HFFc6 (cell line): ENCODE measurements at places on chromosomes 7 and 10. TPM values are rescaled to one million over a fixed set of nuclear protein-coding genes. Genes with fewer than 3 reads are reported as not detected.

Gene SLC18A3
- not detected in 3 replicates for total RNA-seq

Gene CPN1
- total RNA-seq = not detected in 3 replicates

DNA sequence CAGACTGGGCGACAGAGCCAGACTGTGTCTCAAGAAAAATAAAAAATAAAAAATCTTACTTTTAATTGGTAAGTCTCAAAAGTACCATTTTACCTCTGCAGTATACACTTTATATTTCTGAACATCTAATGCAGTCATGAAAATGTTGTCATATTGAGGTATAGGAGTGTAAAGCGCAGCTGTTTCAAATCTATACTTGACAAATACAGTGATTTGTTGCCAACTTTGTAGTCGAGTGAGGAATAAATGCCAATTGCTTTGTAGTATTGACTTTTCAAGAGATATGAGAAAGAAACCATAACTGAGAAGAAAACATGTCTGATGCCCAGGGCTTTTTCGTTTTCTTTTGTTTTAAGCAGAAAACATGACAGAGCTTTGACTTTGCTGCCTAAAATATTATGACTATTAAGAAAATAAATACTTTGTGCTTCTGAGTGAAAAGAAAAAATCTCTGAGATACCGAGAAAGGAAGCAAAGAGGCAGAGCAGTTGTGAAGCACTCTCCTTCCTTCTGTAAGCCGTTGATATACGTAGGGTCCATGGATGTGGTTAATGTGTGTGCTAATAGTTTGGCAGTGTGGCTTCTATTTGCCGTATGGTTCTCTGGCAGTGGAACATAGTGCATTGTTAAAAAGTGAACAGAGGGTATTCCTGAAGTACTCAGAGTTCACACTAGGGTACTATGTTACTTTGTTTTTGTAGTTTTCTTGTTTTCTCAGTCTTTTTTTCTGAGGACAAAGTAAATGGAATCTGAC, 38.2 kb downstream of the AVL9 start:
- DNase-seq = no peak

DNA sequence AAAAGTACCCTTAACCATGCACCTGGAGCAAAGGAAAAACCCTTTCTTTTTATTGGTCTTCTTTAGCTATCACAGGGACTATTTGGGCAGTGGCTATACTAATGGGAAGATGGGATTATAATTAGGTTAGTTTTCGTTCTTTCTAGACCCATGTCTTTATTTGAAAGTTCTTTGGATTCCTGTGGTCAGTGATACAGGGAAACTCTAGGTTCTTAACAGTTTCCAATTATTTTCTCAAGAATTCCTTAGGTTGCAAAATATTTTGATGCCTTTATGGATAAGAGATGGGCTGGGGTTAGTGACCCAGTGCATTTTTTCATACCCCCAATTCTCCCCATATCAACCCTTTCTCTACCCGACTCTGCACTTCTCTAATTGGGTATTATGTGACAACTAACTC, 49.0 kb downstream of the ADD3 start:
- peak; percentile 58 for DNase-seq

DNA sequence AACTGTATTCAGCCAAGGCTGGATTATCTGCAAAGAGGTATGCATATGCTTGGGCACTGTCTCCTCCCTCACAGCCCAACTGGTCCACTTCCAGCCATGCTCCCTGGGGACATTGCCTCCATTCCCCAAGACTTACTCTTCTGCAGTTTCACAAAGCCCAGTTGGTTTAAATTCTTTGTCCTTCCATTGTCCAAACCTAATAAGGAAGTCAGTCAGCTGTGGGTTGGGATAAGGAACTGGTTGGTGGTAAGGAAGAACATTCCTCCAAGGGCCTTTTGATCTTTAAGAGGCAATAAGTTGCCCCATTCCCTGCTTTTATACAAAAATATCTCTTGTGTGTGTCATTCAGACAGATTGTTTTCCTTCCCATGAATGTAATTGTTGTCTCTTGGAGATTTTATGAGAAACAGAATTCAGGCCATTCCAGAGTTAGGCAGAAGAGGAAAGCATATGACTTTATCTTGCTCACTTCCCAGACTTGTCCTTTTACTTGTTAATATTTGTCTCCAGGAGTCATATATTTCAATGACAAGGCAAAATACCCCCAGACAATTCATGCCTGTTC, 673.7 kb downstream of the SUGCT start:
- peak; percentile 97 for DNase-seq

DNA sequence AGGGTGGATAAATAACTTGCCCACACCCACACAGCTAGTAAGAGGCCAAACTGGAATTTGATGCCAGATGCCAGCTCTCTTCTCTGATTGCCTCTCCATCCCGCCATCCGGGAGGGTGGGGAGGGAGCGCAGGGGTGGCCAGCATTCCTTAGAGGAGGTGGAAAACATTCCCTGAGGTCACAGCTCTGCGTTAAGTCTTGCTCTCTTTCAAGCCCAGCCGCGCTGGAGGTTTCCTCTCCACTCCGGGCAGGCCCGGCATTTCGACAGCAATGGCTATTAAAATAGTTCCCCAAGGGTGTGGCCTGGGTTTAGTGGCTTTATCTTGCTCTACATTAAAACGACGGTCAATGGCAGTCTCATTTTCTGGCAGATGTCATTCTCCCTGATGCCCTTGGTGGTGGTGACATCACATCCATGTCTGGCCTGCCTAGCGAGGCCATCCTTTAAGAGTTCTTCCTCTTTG, 16.1 kb upstream of the C10orf71 start:
- no peak for DNase-seq

DNA sequence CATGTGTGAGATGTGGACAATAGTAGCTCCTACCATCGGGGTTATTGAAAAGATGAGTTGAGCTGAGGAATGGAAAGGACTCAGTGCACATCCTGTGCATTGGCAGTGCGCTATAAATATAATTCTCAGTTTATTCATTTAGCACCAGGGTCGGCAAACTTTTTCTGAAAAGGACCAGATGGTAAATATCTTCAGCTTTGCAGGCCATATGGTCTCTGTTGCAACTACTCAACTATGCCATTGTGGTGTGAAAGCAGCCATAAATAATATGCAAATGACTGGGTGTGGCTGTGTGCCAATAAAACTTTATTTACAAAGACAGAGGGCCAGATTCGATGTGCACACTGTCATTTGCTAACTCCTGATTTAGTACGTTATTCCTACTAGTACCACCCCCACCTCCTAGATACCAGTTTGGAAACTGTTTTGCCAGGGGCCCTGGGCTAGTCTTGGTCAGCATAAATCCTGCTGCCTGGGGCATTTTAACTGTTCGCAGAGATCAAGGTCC, 422.9 kb upstream of the MKI67 start:
- no peak for DNase-seq

- no peak for DNase-seq
Measured at GRCh38 chr10:31615129-31615528, 296.1 kb downstream of the ZEB1 start.

- no peak for DNase-seq
Measured at GRCh38 chr10:113435881-113436280, 117.0 kb upstream of the HABP2 start.

DNA sequence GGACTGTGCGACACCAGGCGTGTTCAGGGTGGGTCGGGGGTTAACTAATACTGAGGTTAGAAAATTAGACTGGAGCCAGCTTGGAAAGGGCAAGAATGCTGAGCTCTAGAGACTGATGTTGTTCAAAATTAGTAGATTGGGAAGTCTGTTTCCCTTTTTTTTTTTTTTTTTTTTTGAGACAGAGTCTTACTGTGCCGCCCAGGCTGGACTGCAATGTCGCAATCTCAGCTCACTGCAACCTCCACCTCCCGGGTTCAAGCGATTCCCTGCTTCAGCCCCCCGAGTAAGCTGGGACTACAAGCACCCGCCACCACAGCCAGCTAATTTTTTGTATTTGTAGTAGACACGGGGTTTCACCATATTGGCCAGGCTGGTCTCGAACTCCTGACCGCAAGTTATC, 2.7 kb upstream of the CPVL start:
- DNase-seq = no peak

DNA sequence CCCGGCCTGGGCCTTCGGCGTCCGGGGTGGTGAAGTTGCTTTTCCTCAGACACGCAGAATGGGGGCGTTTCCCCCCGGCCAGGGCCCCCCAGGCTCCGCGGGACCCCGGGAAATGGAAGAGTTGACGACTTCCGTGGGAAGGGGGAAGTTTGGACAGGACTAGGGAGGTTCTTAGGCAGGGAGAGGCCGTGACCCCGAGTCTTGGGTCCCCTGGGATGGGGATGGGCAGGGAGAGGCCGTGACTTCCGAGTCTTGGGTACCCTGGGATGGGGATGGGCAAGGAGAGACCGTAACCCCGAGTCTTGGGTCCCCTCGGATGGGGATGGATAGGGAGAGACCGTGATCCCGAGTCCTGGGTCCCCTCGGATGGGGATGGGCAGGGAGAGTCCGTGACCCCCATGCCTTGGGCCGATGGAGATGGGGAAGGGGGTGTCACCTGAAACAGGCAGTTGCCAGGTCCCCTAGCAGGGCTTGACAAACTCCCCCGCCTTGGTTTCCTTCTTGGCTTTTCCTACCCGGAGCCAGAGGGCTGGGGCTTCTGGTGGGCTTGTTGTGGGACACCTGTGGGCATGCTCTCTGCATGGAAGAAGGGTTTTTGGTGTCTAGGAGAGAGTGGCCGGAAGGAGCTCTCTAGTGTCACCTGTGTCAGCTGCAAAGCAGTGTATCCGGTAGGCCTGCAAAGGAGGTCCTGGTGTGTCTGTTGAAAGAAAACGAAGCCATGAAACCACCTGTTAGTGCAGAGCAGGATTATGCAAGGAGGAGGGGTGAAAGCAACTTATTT, 1.1 kb downstream of the TRRAP start:
- peak; percentile 46 for DNase-seq

DNA sequence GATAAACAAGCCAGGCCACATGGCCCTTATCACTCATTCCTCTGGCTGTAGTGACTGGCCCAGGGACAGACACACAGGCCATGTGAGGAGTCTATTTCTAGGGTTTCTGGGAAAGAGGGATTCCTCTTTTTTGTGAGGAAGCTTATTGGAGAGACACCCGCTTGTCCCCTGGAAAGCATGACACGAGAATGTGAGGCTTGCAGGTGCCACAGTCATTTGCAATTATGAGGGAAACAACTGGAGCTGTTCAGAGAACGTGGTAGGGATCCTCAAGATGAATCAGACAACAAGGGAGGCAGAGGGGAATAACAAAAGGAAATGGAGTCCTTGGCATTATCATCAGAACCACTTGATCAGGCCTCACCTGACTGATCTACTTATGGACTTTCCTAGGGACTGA, 64.5 kb downstream of the ADCYAP1R1 start:
- no peak for DNase-seq

DNA sequence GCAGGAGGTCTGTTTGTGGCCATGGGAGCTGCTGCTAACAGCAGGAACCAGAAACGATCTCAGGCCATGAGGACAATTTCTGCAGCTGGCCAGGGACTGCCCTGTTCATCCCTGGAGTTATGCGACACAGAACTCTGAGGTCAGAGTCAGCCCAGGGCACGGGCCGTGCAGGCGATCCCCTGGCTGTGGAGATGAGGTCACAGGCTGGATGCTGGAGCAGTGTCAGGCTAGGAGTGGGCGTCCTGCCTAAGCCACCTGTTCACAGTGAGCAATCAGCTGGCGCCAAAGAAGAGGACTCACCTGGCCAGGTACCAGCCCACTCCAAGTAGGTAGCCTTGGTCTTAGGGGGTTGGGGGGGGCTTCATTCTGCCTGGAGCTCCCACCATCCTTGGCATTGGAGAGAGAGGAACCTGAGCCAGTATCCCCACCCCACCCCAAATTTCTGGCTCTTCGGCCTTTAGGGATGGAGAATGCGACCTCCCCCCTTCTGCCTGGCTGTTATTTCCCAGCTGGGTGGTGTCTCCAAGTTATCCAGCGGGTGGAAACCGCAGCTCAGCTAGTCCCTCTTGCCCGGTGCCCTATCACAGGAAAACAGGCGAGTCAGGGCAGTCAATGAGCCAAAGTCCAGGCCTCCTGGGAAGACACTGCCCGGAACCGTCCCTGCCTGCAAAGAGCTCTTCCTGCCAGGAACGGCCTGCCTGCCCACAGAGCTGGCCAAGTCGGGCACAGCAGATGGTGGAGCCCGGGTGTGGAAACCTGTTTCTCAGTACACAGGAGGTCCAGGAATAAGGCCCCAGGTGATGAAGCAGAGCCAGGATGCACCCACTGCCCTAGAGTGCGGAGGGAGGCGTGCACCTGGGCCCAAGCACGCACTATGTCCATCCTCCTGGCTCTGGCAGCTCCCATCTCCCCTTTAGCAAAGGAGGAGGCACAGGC, 1.8 kb upstream of the TTYH3 start:
- DNase-seq = no peak
